ENCODE measurements at places on chromosomes 5 and 9. TPM values are rescaled to one million over a fixed set of nuclear protein-coding genes. Genes with fewer than 3 reads are reported as not detected.

GRCh38 chr9:134296301-134297082, 29.8 kb upstream of the RXRA start:
- no peak for DNase-seq

DNA sequence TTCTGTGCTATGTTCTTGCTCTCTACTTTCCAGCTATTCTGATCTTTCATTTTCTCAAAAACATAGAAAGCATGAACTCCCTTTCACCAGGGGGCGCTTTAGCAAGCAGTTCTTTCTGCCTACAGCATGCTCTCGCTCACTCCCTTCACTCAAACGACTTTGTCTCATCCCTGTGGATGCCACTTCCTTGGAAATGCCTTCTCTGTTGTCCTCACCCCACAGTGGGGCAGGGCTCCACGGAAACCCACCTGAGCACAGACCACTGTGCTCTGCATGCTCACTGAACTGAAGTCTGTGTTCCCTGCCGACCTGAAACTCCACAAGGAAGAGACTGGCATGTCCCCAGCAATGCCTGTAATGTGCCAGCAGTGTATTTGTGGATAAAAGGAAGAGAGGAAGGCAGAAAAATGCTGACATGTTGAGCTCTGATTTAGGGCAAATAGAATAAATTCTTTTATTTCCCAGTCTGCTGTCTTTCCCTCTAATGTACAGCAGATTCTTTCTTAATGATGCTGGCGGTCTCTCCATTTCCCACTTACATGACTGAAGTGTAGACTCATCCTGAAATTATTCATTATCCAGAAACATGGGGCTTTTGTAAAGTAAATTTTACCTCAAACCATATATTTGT, 4.9 kb upstream of the ROR2 start:
- peak; percentile 63 for DNase-seq

GRCh38 chr9:134378901-134379338, 52.7 kb downstream of the RXRA start:
- DNase-seq, result peak; percentile 74

Gene MZB1
- polyA plus RNA-seq, result 0.09 TPM

DNA sequence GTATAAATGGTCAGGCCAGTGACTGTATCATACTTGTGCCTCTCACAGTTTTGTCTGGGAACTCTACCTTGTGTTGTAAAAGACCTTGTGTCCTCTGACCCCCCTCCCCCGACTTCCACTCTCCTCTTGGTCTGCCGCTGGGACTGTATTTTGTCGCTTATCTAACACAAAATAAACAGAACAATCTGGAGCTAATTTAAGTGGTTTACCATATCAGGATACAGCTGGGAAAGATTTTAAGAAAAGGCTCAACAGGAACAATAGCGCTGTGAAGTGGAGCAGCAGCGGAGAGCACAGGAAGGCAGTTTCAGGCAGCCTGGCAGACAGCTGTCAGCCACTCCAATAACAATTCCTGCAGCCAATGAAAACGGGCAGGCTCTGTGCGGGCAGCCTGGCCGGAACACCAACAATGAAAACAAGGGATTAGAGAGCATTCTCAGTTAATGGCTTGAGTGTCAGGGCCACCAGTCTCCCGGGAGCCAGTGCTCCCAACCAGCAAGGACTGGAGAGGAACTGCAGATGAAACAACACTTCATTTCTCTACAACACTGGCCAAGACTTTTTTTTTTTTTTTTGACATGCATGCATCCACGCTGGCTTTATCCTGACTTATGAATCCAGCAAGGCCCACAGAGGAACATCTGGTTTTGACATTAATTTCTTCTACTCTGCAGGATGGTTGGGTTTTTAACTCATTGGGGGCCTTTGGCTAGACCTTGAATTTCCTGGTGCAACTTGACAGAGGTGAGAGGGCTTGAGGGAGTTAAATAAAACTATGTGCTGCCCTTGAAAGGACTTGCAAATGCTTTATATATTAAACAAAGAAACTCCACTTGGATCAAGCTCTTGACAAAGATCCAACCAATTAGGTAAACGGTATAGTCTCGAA, 76.7 kb downstream of the ARSB start:
- DNase-seq, result no peak

DNA sequence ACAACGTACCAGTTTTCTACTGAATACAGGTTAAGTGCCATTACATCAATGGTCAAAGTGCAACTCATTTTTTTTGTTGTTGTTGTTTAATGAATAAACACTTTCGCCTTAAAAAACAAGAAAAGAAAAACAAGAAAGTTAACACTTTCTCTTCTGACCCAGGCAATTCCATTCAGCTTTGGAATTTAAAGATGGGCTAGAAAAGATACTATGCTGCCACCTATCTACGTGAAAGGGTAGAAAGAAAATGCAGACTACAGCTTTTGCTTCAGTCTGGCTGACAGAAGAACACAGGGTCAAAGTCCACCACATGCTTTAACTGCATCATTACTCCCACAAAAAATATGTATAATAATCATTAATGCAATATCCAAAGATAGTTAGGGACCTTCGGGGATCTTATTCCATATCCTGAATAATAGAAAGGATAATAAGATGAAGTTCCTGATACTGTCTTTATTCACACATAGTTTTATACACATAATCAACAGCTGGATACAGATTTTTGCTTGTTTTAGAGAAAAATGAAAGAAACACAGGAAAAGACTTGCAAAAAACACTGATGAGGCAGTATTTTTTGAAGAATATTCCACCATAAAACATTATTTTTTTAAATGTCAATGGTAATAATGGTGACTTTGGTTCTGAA, 40.4 kb downstream of the ZDHHC21 start:
- no peak for DNase-seq

Gene LHX3
- not detected for polyA plus RNA-seq
